T-helper 17 cell (primary cell): ENCODE measurements at places on chromosomes 7 and 10.

DNA sequence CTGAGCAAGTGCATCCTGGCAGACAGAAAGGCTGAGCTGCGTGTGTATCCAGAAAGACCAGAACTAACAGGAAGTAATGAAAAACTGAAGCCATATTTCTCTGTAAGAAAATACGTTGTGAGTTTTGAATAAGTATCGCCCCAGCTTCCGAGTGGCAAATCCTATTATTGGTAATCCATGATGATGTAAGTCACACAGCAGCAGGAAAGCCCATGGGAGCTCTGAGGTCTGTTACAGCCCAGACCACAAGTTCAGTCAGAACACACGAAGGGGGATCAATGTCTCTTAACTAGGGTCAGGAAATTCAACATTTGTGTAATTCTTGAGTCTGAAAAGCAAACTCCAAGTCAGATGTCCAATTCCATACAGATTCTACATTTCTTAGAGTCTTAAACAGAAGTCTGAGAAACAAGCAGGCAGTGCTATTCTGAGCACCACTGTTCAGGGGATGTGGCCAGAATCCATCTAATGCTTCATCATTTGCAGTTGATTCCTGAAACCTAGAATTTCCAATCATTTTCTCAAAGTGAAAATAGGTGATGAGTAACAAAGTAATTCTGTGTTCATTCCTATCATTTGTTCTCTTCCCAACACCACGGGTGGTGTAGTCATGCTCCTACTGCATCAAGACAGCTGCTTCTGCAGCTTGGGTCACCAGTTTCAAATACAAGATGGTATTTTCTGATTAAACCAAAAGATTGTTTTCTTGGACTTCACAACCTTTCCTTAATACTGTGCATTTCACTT is at the start of gene LRIT2:
TSS of gene LRIT2 (minus strand) at position 118 of the 747 bp plus-strand sequence. CDS start at position 94, 24 bp downstream.
- peaks cover 50% of the 10 kb centered on the region for H3K27me3 ChIP-seq
- no peak within 1 kb of the TSS for H3K27ac ChIP-seq
- H3K36me3 ChIP-seq: no peaks in the 10 kb centered on the region
- H3K4me3 ChIP-seq: no peak within 1 kb of the TSS
- no peak for DNase-seq

DNA sequence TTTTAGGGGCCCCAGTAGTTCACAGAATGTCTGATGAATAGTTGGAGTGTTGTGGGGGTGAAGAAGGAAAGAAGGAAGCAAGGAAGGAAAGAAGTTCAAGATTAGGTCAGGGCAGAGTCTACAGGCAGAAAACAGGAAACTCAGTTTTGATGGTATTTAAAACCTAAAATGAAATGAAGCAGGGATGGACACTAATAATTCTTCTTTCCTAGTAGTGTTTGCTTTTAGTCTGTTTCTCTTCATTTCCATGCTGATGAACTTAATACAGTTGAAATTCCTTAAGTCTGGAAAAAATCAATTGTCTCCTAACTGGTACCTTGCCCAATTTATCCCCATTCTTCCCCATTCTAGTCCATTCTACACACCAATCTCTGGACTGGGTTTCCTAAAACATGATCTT is 59.0 kb upstream of the GSAP start:
- DNase-seq: no peak
- peaks cover 8% of the 10 kb centered on the region for H3K4me1 ChIP-seq
- no peaks in the 10 kb centered on the region for H3K27me3 ChIP-seq
- no peaks in the 10 kb centered on the region for H3K36me3 ChIP-seq
- no peak overlapping the region for H3K4me3 ChIP-seq
- H3K27ac ChIP-seq: no peak overlapping the region

- no peak overlapping the region for H3K4me3 ChIP-seq
- no peaks in the 10 kb centered on the region for H3K36me3 ChIP-seq
- no peaks in the 10 kb centered on the region for H3K27me3 ChIP-seq
- no peak overlapping the region for H3K27ac ChIP-seq
- no peak for DNase-seq
Observed at GRCh38 chr7:123355576-123356190, 155.9 kb upstream of the SLC13A1 start.

DNA sequence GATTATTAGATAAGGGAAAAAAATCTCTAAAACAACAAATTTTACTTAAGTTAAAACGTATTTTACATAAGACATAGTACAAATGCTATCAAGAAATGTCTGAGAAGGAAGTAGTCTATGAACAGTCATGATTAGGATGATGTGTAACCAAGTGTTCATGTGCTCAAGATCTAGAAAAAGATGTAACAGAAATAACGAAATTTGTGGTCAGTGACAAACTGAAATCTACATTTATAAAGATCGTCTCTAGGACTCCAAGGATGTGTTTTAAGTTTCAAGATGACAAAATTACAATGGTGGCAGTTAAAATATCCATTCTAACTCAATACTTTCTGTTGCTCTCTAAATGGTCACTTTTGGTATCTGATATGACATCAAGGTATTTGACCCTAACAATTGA is 17.2 kb downstream of the PPP3CB start:
- no peak for DNase-seq
- peaks cover 15% of the 10 kb centered on the region for H3K4me1 ChIP-seq
- no peak overlapping the region for H3K4me3 ChIP-seq
- peaks cover 6% of the 10 kb centered on the region for H3K36me3 ChIP-seq
- H3K27me3 ChIP-seq: no peaks in the 10 kb centered on the region
- peak overlapping the region; percentile 51 for H3K27ac ChIP-seq

DNA sequence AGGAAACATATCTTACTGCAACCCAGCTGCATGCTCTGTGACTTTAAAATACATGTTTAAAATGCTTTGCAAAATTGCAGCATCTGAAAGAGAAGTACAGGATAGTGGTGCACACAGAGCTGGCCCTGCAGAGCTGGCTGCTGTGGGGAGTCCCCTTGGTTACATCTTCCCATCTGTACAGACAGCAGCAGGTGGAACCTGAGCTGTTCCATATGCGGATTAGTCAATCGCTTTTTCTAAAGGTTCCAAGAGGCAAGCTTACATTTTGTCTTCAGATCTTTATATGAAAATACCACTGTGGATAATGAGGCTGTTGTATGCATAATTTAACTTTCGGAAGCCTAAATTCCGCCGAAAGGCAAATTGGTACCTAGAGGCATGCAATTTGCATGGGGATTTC is 444.1 kb downstream of the NRG3 start:
- no peaks in the 10 kb centered on the region for H3K36me3 ChIP-seq
- no peaks in the 10 kb centered on the region for H3K4me1 ChIP-seq
- H3K27me3 ChIP-seq: no peaks in the 10 kb centered on the region
- no peak overlapping the region for H3K27ac ChIP-seq
- no peak for DNase-seq

- H3K27ac ChIP-seq: peak overlapping the region; percentile 100
- DNase-seq: peak; percentile 46
- peaks cover 5% of the 10 kb centered on the region for H3K36me3 ChIP-seq
- H3K27me3 ChIP-seq: no peaks in the 10 kb centered on the region
Observed at GRCh38 chr10:69092959-69093850, 5.3 kb downstream of the SRGN start.

DNA sequence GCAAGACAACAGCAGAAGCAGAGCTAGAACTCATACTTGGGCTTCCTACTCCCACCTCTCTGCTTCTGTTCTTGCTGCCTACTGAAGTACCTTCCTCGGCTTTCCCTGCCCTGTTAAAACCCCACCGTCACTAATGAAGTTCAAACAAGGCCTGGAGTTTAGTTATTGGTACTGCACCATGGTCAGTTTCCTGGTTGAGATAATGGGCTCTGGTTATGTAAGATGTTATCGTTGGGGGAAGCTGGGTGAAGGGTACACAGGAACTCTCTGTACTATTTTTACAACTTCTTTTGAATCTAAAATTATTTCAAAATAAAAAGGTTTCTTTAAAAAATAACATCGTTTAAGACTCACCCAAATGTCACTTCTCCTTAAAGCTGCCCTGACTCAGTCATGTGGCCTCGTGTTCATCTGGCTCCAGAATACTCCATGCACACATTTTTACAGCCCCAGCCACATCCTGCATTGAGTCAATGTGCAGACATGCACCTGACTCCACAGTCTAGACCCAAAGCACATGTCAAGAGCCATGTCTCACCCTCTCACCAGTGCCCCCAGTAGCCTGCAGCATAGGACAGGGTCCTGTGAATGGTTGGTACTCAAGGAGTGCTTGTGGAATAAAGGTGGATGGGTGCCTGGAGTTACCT is 36.9 kb upstream of the AQP1 start:
- no peak overlapping the region for H3K4me3 ChIP-seq
- peaks cover 5% of the 10 kb centered on the region for H3K27me3 ChIP-seq
- no peaks in the 10 kb centered on the region for H3K36me3 ChIP-seq
- no peaks in the 10 kb centered on the region for H3K4me1 ChIP-seq
- no peak for DNase-seq

DNA sequence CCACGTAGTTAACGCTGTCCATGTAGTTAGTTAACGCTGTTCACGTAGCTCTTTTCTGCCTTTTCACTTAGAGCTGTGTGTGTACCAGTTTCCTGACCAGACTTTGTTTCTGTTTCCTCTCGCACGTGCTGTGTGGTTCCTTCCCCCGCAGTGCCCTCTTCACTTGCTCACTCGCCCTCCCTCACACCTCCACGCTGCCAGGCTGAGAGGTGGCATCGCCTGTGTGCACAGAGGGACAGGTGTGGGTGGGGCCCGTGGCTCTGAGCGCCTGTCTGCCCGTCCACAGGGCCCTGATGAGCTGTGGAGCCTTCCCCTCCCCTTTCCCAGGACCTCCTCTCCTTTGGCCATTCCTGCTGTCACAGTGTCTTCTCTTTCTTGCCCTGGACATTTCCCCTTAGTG is 30.6 kb downstream of the WDR37 start:
- H3K27ac ChIP-seq: peak overlapping the region; percentile 87
- H3K4me1 ChIP-seq: peaks cover 13% of the 10 kb centered on the region
- no peaks in the 10 kb centered on the region for H3K27me3 ChIP-seq
- H3K36me3 ChIP-seq: peaks cover 15% of the 10 kb centered on the region
- no peak for DNase-seq

DNA sequence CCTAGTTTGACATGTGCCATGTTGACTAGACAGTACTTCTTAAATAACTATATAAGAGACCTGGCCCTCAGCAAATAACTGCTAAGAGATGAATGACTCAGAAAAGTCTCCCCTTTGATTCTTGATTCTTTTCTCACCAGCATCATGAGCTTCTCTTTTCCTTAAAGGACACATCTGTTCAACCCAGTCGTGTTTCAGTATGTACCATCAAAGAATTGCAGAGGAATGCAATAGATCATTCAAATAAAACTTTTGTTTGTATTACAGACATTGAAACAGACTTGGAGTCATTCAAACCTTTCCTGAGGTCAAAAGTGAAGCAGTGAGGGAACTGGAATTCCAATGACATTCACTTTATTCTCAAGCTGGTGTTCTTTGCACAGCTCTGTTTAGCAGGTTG is 598.3 kb upstream of the GHITM start:
- no peaks in the 10 kb centered on the region for H3K36me3 ChIP-seq
- H3K27me3 ChIP-seq: no peaks in the 10 kb centered on the region
- no peak overlapping the region for H3K27ac ChIP-seq
- no peak for DNase-seq

DNA sequence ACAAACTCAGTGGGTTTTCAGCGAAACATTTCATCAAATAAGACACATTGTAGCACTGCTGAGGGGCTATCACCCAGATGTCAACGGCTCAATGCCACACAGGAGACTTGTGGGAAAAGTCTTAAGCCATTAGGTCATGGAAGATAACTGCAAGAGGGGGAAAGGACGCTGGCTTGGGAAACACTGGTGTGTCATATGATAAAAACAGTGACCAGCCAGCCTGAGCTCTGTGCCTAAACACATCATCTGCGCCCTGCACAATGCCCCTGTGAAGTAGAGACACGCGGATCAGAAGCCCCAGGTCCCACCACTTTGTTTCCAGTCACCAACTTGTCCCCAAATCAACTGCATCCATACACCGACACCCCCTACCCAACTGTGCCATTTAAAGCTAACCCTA is 116.7 kb downstream of the TNS3 start:
- H3K36me3 ChIP-seq: no peaks in the 10 kb centered on the region
- H3K27me3 ChIP-seq: no peaks in the 10 kb centered on the region
- H3K4me3 ChIP-seq: no peak overlapping the region
- no peak for DNase-seq

DNA sequence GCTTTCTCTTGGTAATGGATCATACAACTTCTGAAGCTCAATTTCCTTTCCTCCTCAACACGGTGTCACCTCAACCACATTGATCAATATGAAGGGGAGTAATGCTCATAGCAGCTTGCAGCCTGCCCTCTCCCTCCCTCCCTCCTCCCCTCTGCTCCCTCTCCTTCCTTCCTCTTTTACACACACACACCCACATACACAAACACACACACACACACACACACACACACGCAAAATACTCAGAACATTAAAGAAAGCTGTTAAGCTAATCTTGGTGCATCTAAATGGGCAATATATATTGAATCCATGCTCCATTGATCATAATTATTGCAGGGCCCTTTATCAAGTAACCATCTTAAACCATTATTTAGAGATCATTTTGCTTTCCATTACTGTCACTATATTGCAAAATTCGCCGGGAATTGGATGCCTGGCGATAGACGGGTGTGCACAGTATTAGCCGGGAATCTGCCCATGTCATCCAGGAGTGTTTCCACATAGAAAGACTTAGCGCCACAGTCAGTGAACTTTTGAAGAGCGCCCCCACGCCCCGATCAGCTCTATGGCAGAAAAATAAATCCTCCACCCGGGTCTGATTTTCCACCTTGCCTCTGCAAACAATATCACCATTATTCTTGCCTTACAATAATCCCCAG is 122.0 kb downstream of the PRLHR start:
- H3K4me1 ChIP-seq: no peaks in the 10 kb centered on the region
- no peak for DNase-seq
- peaks cover 46% of the 10 kb centered on the region for H3K27me3 ChIP-seq
- H3K36me3 ChIP-seq: no peaks in the 10 kb centered on the region
- no peak overlapping the region for H3K27ac ChIP-seq
- H3K4me3 ChIP-seq: no peak overlapping the region

DNA sequence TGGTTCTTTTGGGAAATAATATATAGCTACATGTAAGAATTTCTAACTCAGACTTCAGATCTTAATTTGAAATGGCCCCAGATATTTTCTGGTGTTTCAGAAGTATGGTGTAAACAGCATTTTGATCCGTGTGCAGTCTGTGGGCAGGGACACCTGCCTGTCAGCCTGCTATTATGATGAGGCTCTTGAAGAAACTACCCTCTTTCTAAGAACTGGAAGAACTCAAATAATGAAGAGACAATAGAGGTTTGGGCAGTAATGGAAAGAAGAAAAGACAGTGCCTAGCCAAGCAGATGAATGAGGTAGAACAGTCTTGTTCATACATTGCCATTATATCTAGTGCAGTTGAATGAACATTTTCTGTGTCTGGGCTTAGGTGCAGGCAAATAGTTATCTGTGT is 256.6 kb downstream of the ARHGAP21 start:
- H3K36me3 ChIP-seq: no peaks in the 10 kb centered on the region
- H3K4me1 ChIP-seq: peaks cover 25% of the 10 kb centered on the region
- H3K27me3 ChIP-seq: peaks cover 6% of the 10 kb centered on the region
- H3K4me3 ChIP-seq: no peak overlapping the region
- H3K27ac ChIP-seq: peak overlapping the region; percentile 6

- no peaks in the 10 kb centered on the region for H3K36me3 ChIP-seq
- peaks cover 62% of the 10 kb centered on the region for H3K27me3 ChIP-seq
- DNase-seq: no peak
- H3K27ac ChIP-seq: no peak overlapping the region
- H3K4me1 ChIP-seq: peaks cover 3% of the 10 kb centered on the region
Observed at GRCh38 chr7:22179442-22179879, 177.5 kb downstream of the RAPGEF5 start.

GRCh38 chr10:62244785-62245467 is 23.7 kb downstream of the RTKN2 start:
- H3K4me1 ChIP-seq: peaks cover 15% of the 10 kb centered on the region
- no peak for DNase-seq
- no peaks in the 10 kb centered on the region for H3K27me3 ChIP-seq
- H3K27ac ChIP-seq: no peak overlapping the region
